ENCODE measurements at places on chromosomes 4 and X.

DNA sequence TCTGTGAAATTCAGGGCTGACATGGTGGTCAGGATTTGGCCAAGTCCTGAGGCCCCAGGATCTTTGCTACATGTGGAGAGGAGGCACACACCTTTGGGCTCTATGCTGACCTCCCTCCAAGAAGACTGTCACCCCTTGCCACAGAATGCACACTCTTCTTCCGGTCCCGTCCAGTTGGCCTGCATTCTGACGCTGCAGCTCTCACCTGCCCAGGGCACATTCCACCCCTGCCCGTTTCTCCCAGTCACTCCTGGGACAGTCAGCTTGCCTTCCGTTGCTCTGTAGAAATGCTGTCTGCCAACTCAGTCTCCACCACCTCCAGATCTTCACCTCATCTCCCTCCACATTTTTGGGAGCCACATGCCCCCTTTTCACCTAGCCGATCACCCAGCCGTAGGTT, 76.7 kb downstream of the SHROOM2 start:
- no peak for DNase-seq

DNA sequence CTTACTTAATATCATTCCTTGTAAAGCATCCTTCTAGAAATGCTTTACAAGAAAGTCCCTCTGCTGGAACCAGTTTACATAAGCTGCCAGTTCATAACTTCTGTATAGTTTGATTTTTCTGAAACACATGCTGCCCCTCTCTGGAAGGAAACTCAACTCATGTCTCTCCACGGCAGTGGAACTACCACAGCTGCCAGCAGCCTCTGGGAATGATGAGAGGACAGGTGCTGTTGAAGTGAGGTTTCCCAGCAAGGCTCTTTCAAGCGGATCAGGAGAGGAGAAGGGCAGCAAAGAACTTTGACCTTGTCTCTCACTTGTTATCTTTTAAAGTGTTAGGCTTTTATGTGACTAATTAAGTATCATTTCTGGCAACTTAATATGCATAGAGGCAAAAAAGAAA, 7.3 kb downstream of the GRPR start:
- DNase-seq, result no peak

DNA sequence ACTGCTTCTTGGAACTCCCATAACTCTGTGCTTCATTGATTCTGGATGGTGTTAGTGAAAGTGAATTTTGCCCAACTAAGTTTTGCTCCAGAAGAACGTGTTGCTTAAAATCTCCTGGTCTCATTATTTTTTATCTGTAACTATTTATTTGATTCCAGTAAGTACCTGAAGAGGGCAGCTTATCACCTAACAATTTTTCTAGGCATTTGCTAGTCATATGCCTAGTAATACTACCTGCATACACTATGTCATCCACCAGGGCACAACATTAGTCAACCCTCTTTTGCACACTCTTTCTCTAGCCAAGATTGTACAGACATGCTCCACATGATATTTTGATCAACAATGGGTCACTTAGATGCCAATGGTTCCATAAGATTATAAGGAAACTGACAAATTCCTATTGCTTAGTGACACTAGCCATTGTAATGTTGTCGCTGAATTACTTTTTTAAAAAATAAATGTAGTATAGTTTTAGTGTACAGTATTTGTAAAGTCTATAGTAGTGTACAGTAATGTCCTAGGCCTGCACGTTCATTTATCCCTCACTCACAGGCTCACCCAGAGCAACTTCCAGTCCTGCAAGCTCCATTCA, 499.9 kb upstream of the AADAT start:
- no peak for DNase-seq

DNA sequence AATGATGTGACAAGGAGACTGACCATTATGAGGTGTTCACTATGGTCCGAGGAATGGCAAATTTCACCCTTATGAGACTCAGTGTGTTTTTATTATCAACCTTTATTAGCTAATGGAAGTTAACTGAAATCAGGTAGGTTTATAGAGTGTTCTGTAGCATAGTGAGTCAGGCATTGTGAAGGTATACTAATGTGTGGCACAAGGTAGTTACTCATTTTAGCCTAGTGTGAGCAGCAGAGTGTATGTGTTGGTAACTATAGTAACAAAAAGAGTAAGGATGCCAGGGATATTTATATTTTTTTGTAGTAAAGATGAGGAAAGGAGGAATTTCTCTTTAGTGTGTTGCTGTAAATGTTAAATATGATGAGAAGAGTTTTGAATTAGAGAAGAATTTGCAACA, 12.0 kb downstream of the PDLIM5 start:
- no peak for DNase-seq

GRCh38 chrX:37437160-37437559, 88.0 kb downstream of the PRRG1 start:
- no peak for DNase-seq

- DNase-seq, result no peak
These were observed 486.2 kb downstream of the RPA4 start for GRCh38 chrX:97369947-97370346.

- DNase-seq, result no peak
These were observed 345.3 kb upstream of the LCORL start for GRCh38 chr4:18366892-18367291.

- no peak for DNase-seq
These were observed 50.9 kb downstream of the SEL1L3 start for GRCh38 chr4:25811841-25812240.

- no peak for DNase-seq
These were observed 29.4 kb downstream of the TBC1D19 start for GRCh38 chr4:26613237-26613636.
